ENCODE measurements at places on chromosomes 7 and 10.

DNA sequence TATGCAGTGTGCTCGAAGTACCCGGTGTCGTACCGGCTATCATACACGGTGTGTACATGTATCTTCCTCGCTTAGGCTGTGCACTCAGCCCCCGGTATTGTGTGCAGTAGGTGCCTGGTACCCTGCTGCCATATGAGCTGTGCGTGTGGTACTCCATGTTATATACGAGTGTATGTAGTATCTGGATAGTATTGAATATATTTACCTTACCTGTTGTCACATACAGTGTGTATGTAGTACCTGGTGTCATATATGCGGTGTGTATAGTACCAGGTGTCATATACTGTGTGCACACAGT lies 1.2 kb downstream of the ZMYND11 start:
- no peak for DNase-seq

DNA sequence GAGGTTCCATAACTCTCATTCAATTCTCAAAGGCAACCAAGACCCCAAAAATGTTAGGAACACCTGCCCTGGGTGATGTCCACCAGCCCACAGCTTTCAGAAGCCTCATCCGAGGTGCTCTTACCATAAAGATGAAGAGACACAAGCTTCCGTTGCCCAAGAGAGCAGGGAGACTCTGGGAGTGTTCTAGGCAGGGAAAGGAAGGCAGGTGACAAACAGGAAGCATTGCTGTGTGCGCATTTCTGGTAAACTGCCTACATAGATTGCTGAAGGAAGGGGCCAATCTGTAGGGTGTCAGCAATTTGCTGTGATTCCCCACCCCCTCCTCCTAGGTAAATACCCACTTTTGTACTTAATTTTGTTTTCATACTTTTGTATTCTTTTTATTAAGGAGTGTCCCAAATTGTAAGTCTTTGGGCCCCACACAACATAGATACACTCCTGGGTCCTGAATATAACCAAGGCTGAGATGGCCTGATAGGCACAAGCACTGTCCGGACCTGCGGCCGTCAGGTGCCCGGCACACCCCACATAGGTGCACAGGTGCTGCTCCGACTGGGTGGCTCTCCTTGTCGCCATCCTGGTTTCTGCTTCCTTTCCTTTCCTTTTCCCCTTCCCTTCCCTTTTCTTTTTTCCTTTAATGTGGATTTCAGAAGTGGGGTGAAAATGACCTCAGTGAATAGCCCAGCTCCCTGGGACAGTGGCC lies 51.4 kb upstream of the SMNDC1 start:
- DNase-seq, result no peak

DNA sequence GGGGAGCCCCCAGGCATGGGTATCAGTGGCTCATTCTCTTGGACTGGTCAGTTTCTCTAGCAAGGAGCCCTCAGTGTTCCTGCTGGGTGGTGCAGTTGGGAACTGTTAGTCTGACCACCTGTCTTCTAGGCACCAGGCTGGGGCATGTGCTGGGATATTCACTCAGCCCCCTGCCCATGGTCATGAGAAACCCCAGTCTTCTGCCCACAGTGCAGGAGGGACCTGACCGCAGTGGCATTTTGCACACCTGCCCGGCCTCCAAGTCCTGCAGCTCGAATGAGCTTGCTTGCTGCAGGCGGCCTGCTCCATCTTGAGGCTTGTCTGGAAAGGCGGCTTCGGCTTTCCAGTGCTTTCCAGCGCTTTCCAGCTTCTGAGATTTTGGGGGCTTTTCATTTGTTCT lies 36.3 kb downstream of the CUX1 start:
- no peak for DNase-seq

DNA sequence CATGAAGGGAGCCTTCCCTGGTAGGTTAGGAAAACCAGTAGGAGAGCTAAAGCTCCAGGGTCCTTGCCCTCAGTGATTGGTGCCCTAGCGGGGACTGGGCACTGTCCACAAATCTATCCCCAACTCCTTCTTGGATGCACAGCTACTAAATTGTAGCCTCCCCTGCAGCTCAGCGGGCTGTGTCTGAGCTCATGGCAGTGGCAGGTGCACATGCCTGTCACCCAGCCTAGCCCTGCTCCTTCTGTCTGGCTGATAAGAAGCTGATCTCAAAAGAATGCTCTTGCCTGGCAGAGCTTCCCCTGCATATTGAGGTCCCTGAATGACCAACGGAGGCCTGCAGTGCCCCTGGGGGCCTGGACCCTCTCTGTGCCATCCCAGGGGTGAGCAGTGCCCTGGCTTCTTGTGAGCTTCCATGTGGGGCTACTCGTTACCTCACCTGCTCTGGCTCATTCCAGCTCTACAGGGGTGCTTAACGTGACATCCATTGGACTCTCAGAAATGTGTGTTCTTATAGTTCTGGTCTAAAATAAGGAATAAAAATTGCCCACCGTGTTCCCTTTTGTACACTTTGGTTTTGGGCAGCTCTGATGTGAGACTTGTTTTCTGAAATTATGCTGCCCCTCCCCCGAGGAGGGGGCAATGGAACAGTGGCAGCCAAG lies 59.8 kb upstream of the ANTXRL start:
- no peak for DNase-seq

DNA sequence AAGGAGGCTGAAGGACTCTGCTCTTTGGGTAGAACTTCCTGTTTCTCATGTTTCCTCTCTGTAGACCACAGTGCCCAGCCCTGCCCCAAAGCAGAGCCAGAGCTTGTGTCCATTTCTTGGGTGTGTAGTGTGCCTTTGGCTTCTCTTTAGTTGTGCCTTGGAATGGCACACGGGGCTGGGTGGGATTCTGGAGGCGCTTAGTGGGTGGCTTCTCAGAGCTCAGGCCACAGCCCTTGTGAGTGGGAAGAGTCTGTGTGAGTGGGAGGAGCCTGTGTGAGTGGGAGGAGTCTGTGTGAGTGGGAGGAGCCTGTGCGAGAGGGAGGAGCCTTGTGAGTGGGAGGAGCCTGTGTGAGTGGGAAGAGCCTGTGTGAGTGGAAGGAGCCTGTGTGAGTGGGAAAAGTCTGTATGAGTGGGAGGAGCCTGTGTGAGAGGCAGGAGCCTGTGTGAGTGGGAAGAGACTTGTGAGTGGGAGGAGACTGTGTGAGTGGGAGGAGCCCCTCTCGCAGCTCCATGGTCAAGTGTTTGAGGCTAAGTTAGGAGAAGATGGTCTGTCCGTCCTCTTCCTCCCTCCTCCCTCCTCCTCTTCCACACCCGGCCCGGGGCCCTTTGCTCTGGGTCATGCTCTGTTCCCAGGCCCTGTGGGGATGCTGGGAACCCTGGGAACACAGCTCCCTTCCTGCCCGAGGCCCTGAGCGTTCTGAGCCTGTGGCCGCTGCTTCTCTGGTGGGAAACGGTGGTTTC lies 153.0 kb downstream of the GRK5 start:
- no peak for DNase-seq

- no peak for DNase-seq
Observed at GRCh38 chr7:37119296-37119860, 329.3 kb downstream of the ELMO1 start.

GRCh38 chr7:135761751-135762488 lies 13.3 kb upstream of the FAM180A start:
- no peak for DNase-seq

- DNase-seq, result no peak
Observed at GRCh38 chr10:50607356-50607925, 16.3 kb downstream of the SGMS1 start.

Measured in stimulated activated CD8-positive, alpha-beta memory T cell treated with anti-CD3 and anti-CD28 coated beads, Interleukin-12 subunit alpha, Interleukin-12 subunit beta, amount 100 ng/mL, for 4 hours (primary cell).